ENCODE measurements at places on chromosomes 1 and 21. TPM values are rescaled to one million over a fixed set of nuclear protein-coding genes. Genes with fewer than 3 reads are reported as not detected.

DNA sequence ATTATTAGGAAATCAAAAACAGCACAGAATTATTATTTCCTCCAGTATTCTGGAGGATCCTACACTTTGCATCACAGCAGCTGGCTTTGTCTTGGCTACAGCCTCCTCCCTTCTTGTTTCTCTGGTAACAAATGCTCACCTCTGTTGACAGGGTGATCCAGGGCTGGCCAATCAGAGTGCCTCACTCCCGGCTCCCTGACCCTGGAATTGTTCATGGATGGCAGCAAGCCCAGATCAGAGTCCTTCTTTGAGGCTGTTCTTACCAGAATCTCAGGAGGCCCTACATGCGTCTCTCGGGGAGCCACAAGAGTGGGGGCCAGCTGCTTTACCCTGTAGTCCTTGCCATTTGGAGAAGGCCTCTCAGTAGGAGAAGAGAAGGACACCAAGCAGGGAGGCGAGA, 48.4 kb upstream of the IGSF5 start:
- DNase-seq = no peak

GRCh38 chr1:63272811-63273210, 49.6 kb upstream of the FOXD3 start:
- no peak for DNase-seq

The NID1 gene
- 60.5 TPM for total RNA-seq

- DNase-seq = no peak
Measured at GRCh38 chr1:6285336-6285735, 24.4 kb upstream of the GPR153 start.

DNA sequence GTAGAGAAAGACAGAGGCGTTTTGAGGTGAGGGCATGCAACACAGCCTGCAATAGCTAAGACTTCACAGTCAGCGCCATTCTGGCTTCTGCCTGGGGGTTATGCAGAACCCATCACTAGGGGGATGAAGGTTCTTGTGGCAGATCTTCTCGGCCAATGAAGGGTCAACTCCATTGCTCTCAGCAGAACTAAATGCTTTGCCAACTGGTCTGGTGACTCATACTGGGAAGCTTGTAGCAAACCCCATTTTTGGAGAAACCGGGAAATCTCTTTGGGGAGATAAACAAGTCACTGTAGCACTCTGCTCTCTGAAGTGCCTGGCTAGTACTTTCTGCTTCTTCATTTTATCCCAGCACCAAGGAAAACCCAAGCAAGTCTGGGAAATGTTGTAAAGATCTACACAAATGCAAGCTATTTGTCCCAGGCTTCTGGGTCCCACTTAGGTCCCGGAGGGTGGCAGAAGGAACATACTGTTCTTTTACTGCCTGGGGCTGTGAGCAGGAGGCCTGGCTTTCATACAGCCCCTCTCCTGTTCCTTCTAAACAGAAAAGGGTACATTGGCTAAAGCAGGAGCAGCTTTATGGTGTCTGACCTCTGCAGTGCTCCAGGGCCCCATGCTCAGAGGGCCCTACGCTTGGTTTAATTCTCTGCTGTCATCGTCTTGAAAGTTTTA, 28.8 kb downstream of the SHISA4 start:
- no peak for DNase-seq

The BARHL2 gene
- total RNA-seq = not detected

The COL9A2 gene
- total RNA-seq = 3.8 TPM

- DNase-seq = peak; percentile 47
Measured at GRCh38 chr1:3470650-3471355, 16.3 kb downstream of the ARHGEF16 start.

All from upper lobe of right lung (tissue), 1 donor.